Stimulated activated CD4-positive, alpha-beta T cell treated with anti-CD3 and anti-CD28 coated beads, Interleukin-12 subunit alpha, Interleukin-12 subunit beta, amount 100 ng/mL, for 24 hours (primary cell): ENCODE measurements at places on chromosomes 1 and 21.

DNA sequence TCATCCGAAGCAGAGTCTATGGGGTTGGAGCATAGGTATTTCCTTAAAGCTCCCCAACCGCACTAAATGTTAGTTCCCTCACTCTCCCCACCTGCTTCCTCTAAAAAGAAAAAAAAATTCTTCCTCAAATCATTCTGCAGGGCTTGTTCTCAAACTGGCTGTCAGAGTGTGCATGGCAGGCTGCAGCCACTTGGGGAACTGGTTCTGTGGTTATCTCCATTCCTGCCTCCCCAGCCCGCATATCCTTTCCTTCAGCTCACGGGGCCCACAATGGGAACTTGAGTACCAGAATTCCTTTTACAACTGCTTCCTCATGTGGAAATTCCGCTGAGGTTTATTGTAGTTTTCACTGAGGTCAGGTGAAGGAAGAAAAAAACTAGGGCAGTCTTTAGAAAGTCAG, 159.2 kb downstream of the PIGK start:
- no peak for DNase-seq

GRCh38 chr1:19425646-19426239, 59.6 kb downstream of the CAPZB start:
- no peak for DNase-seq

GRCh38 chr1:113536182-113536780, 146.0 kb downstream of the MAGI3 start:
- DNase-seq, result no peak

GRCh38 chr1:168004531-168004930, 67.7 kb upstream of the MPC2 start:
- DNase-seq, result no peak

DNA sequence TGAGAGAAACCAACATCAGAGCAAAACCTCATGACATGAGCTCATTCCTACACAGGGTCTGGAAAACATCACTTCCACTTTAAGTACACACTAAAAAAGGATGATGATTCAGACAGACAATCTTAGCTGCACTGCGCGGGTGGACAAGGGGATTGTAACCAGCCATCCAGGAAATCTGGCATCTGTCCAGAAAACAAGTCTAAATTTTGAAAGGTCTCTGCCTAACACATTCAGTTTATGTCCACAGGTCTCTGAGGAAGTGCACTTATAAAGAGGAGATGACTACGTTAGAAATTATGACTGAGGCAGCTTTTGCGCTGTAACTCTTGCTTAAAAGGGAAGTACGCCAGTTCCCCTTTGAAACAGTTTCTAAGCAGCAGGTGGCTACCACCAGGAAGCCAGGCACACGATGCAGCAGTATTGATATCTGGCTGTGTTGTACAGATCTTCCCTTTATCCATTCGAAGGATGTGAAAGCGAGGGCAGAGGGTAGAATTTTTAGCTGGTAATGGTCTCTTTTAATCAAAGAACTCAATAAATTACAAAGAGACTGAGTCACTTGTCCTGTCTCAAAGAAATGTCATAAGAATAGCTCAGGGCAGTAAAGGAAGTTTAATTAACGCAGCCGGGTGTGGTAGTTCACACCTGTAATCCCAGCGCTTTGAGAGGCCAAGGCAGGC, 128.0 kb downstream of the SETD4 start:
- no peak for DNase-seq

DNA sequence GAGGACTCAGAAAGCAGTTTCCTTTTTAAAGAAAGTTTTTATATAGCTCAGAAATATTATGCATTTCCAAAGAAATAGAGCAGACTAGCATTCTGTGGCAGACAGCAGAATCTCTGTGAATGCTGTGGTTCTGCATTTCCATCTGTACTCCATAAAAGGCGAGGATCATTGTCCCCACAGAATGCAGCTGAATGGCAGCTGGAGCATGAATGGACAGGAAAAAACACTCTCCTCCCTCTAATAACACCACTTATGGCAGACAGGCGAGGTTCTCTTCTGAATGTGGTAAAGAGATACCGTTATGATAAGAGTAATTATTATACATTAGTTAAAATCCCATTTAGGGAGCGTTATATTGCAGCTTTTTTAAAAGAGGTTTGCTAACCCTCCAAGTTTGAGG, 81.4 kb upstream of the WLS start:
- no peak for DNase-seq

GRCh38 chr1:3652548-3653285, 401 bp downstream of the TP73 start:
- DNase-seq, result no peak

DNA sequence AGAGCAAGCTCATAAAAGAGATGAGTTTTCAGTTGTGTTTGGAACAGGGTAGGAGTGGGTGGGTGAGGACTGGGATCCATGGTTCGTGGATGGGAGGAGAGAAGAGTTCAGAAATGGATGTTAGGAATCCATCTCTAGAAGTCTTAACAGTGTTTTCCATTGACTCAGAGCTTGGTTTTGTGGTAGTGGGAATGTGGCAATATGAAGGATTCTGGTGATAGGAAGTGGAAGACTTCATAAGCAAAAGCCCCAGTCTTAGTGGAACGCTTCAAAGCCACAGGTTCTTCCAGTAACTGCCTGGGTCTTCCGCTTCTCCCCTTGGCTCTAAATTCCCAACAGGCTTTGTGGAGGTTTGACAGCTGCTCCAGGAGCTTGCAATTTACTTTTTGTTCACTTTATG, 167.9 kb downstream of the KCNJ6 start:
- DNase-seq, result no peak
